Smooth muscle cell of the coronary artery (primary cell): ENCODE measurements at places on chromosomes 16 and 17. TPM values are rescaled to one million over a fixed set of nuclear protein-coding genes. Genes with fewer than 3 reads are reported as not detected.

SLC12A3 gene
- under 0.01 TPM in 1 of 2 replicates, not detected in the other for total RNA-seq

GAS2L2 gene
- 0.08 TPM in 1 of 2 replicates, not detected in the other for total RNA-seq

GP2 gene
- not detected in 2 replicates for total RNA-seq

PPM1E gene
- 0.08 TPM in 1 of 2 replicates, not detected in the other for total RNA-seq

RAPGEFL1 gene
- total RNA-seq = 0.70 and 0.98 TPM in 2 replicates

KRT26 gene
- total RNA-seq = not detected in 2 replicates

C1QTNF8 gene
- total RNA-seq = not detected in 2 replicates

GSDMA gene
- not detected in 2 replicates for total RNA-seq

DPEP2 gene
- not detected in 2 replicates for total RNA-seq

CD300LF gene
- total RNA-seq = not detected in 2 replicates

RAB37 gene
- total RNA-seq = 0.15 TPM in 1 of 2 replicates, not detected in the other

MYH1 gene
- not detected in 2 replicates for total RNA-seq

FOXN1 gene
- total RNA-seq = not detected in 2 replicates

TPSD1 gene
- not detected in 2 replicates for total RNA-seq

TBC1D3L gene
- 1.9 and 2.5 TPM in 2 replicates for total RNA-seq

ACTG1 gene
- 10,136 and 11,456 TPM in 2 replicates for total RNA-seq

HOXB6 gene
- 0.08 and 0.12 TPM in 2 replicates for total RNA-seq

NEUROD2 gene
- total RNA-seq = not detected in 2 replicates

MT1E gene
- total RNA-seq = 147 and 148 TPM in 2 replicates

SPATA22 gene
- total RNA-seq = not detected in 2 replicates

TSNAXIP1 gene
- total RNA-seq = 1.2 and 1.9 TPM in 2 replicates

CRISPLD2 gene
- 0.98 and 2.8 TPM in 2 replicates for total RNA-seq

GPRC5B gene
- total RNA-seq = 14.0 and 35.3 TPM in 2 replicates

EFNB3 gene
- total RNA-seq = 0.47 and 1.4 TPM in 2 replicates

GNAO1 gene
- 0.12 TPM in 1 of 2 replicates, not detected in the other for total RNA-seq

SCIMP gene
- total RNA-seq = not detected in 2 replicates

SARM1 gene
- 3.6 and 6.6 TPM in 2 replicates for total RNA-seq

CDYL2 gene
- 3.2 and 5.6 TPM in 2 replicates for total RNA-seq

CORO7 gene
- total RNA-seq = 10.7 and 16.6 TPM in 2 replicates

PRSS22 gene
- total RNA-seq = not detected in 2 replicates

COX6A2 gene
- total RNA-seq = not detected in 2 replicates

ZSCAN10 gene
- total RNA-seq = not detected in 2 replicates
